Stimulated activated CD8-positive, alpha-beta memory T cell treated with anti-CD3 and anti-CD28 coated beads, Interleukin-4, amount 100 ng/mL, for 1 hour (primary cell): ENCODE measurements at places on chromosomes 16 and 17.

GRCh38 chr17:34665819-34666763 lies 86.7 kb downstream of the TMEM132E start:
- no peak for DNase-seq

DNA sequence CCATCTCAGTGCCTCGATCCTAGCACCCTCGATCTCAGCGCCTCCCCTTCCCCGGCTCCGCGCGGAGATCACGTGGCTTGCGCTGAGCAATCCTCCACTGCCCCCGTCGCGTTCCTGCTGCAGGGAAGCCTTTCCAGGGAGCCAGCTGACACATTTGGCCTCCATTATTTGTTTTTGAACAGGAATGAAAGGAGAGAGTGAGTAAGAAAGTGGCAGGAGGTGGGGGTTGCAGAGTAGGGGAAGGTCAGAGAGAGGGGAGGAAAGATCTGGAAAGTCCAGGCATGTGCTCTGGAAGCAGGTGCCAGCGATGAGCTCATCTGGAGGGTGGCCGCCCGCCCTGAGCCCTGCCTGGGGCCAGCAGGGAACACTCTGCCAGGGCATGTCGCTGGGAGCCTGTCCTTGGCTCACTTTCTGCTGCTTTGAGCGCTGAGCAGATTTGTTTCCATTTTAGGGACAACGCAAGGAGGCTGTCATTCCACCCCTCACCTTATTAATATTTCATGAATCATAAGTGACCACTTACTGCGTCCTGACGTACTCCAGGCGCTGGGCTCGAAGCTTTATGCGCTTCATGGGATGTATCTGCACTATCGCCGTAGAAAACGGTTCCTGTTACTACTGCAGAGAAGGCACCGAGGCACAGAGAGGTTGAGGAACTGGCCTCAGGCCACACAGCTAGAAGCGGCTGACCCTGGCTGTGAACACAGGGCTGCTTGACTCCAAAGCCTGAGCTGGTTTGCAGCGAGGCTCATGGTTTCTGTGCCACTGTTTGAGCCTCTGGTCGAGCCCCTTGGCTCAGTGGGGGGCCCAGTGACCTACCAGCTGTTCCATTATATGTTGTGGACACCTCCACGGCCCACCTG lies 283.1 kb downstream of the SEC14L1 start:
- DNase-seq, result no peak

DNA sequence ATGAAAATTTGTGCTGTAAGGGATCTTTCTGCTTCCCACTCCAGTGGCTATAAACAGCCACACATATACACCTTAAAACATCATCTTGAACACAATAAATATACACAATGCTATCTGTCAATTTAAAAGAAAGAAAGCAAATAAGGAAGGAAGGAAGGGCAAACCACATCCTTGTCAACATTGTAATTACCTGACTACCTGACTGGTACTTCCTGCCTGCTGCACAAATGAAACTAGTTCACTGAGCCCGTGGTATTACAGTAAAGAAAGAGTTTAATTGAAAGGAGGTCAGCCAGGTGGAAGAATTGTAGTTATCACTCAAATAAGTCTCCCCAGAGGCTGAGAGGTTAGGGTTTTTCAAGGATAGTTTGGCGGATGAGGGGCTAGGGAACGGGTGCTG lies 344.4 kb upstream of the ASIC2 start:
- DNase-seq, result no peak

DNA sequence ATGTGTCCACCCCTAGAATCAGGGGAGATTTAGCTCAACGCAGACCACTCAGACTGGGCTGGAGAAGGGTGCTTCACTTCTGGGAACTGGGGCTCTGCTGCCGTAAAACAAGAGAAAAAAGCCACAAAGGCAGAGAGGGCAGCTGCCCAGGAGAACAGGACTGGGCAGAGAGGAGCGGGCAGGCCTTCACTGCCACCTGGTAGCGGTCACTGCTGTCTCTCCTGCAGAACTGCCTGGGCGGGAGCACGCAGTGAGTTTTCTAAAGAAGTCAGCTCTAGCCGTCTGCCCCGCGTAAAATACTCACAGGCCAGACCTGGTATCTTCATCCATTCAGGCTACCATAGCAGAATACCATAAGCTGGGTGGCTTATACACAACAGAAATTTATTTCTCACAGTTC lies 103.8 kb downstream of the AMFR start:
- DNase-seq, result no peak

GRCh38 chr16:50173316-50173715 lies 20.2 kb downstream of the TENT4B start:
- DNase-seq, result no peak

DNA sequence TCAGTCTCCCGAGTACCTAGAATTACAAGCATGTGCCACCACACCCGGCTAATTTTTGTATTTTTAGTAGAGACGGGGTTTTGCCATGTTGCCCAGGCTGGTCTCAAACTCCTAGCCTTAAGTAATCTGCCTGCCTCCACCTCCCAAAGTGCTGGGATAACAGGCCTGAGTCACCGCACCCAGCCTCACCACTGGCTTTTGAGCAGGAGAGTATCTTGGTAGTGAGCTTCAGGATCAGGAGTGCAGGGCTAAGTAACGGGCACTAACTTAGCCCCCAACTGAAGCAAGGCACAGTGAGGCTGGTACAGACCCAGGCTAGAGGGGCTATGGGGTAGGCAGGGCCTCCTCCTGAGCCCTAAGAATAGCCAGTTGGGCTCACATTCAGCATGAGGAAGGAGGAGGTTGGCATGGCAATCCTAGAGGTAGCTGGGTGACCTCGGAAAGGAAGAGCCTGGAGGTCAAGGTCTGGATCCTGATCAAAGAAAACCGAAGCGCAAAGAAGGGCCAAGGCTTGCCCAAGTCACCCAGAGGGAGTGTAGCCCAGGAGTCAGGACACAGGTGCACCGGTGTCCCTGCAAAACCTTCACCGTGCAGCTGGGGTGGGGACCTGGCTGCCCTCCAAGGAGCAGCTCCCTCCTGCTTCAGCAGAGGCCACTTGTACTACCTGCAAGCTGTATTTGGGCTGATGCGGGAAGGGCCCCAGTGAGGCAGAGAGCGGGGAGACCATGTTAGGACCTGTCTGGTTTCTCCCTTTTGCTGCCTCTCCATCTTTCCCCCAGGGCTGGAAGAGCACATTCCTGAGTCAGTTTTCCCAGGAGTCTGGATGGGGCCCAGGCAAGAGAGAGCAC lies 1.3 kb upstream of the ADGRG5 start:
- DNase-seq, result no peak

GRCh38 chr17:614653-615546 lies 99.7 kb downstream of the VPS53 start:
- no peak for DNase-seq

GRCh38 chr17:38673707-38674013 lies 1.1 kb downstream of the EPOP start:
- DNase-seq, result no peak

DNA sequence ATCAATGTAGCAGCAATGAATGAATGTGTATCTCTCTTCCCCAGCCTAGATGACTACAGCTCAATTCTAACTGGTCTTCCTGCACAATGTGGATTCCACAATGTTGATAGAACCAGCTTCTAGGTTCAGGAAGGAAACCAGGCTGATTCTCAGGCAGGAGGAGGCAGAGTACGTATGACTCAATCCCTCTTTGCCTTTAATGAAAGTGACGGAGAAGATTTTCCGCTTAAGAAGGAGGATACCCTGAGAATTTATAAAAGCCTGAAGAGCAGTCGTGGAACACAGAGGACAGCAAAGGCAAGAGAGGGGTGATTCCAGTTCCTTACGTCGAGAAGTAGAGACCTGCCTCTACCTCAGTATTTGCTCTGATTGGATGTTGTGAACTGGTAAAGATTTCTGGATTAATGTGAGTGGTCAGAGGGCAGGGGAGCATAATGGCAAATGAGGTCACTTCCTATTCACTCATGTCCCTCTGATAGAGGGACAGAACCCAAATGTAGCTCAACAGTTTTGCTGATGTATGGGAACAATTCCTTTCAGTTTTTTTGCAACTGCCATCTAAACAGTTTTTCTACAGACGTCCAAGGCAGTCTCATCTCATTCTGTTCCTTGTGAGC lies 15.0 kb upstream of the SLC16A11 start:
- no peak for DNase-seq
